HuH-7.5 (cell line): ENCODE measurements at places on chromosomes 7 and 10.
A peak's percentile ranks its signal among the peaks of the same experiment; 100 is the strongest.

DNA sequence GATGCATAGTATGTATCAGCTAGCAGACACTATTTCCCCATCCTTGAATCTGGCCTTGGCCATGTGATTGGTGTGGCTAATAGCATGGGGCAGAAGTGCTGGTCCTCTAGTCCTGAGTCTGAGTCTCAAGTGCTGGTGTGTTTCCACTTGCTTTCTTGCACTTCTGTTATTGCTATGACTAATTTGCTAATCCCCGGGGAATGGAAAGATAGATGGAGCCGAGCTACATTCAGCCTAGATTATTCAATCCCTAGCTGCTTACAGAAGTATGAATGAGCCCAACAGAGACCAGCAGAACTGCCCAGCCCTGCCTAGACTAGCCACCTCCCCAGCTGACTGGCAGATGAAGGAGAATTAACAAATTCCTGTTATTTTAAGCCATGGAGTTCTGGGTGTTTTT, 53.2 kb upstream of the SYPL1 start:
- no peak for DNase-seq

- no peak for DNase-seq
Observed at GRCh38 chr7:143265017-143265693, 1.9 kb downstream of the GSTK1 start.

- DNase-seq, result no peak
Observed at GRCh38 chr7:66344166-66344565, 139.0 kb downstream of the TPST1 start.

- DNase-seq, result no peak
Observed at GRCh38 chr7:94584113-94584512, 71.8 kb downstream of the SGCE start.

- DNase-seq, result no peak
Observed at GRCh38 chr7:95441042-95441823, 6.4 kb upstream of the PON2 start.

DNA sequence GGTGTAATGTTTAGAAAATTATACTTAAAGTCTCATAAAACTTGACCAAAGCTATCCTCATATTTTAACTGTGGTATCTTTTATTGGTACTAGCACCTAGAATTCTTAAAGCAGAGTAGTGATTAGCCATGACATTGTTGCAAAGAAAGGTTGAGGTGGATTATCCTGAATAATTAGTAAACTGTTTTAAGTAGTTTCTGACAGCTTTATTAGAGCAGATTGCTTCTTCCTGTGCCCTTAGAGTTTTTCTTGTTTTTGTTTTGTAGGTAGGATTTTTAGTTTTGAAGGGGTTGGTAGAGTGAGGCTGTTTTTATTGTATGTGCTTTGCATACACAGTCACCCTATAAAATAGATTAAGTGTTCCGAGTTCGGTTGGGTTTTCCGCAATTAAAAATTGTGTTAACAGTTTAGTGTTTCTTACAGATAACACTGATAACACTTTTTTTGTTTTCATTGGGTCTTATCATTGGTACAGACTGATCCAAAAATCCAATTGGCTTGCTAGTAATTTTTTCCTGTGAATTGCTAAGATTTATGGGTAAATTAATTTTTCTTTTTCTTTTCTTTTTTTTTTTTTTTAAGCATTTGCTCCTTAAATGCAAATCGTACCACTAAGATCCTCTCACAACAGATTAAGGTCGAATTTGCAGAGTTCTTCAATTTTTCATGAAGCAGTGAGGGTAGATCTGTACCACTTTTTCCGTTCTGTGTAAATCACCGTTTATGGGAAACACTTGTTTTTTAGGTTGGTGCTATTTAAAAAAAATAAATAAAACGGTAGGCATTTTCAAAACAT, 2.1 kb upstream of the PBLD start:
- DNase-seq, result no peak

DNA sequence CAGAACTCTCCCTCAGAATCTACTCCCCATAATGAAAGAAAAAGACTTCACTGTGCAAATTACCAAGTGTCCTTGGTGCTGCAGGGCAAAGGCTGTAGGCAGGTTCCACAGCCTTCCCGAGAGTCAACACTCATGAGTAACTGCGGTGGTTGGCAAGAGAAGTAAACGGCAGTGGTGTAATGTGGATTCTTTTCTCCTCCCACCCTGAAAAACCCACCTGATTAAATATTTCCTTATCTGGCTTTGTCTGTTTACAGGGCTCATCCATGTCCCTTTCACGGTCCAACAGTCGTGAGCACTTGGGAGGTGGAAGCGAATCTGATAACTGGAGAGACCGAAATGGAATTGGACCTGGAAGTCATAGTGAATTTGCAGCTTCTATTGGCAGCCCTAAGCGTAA, 300.9 kb downstream of the BICC1 start:
- DNase-seq, result no peak

DNA sequence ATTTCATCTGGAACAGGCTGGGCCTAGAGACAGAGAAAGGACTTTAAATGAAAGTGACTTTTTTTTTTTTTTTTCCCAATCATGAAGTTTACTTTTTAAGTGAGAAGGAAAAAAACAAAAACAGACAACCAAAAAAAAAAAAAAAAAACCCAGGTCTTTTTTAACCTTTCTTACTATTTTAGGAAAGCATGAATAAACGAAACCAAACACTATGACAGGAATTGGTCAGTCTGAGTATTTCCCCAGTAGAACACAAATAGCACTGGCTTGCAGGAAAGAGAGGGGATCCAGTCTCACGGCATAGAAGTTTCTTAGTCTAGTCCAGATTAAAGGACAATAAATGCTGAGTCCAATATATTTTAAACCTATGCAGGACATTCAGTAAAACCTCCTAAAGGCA, 180.5 kb upstream of the CCDC6 start:
- no peak for DNase-seq

- peak; percentile 91 for DNase-seq
Observed at GRCh38 chr10:103554488-103555324, 61.2 kb downstream of the NEURL1 start.

DNA sequence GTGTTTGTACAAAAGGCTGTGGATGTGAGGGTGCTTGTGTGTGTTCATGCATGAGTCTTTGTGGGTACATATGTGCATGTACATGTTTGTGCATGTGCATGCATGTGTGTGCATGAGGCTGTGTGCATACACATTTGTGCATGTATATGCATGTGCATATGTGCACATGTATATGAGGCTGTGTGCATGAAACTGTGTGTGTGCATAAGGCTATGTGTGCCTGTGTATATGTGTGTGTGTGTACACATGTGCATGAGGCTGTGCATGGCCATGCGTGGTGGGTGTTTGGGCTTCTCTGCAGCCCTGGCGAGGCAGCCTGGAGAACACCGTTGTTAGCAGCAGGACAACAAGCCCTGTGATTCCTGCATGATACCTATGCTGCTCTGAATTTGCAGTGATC, 207.7 kb upstream of the ADCY1 start:
- no peak for DNase-seq

- no peak for DNase-seq
Observed at GRCh38 chr10:50211670-50212069, 39.6 kb downstream of the ASAH2 start.
